H54 (cell line): ENCODE measurements at places on chromosomes 12 and 14.

- no peak for DNase-seq
Observed at GRCh38 chr12:124682425-124683151, 115.2 kb upstream of the NCOR2 start.

- no peak for DNase-seq
Observed at GRCh38 chr14:20515846-20516245, 10.5 kb downstream of the RNASE10 start.

DNA sequence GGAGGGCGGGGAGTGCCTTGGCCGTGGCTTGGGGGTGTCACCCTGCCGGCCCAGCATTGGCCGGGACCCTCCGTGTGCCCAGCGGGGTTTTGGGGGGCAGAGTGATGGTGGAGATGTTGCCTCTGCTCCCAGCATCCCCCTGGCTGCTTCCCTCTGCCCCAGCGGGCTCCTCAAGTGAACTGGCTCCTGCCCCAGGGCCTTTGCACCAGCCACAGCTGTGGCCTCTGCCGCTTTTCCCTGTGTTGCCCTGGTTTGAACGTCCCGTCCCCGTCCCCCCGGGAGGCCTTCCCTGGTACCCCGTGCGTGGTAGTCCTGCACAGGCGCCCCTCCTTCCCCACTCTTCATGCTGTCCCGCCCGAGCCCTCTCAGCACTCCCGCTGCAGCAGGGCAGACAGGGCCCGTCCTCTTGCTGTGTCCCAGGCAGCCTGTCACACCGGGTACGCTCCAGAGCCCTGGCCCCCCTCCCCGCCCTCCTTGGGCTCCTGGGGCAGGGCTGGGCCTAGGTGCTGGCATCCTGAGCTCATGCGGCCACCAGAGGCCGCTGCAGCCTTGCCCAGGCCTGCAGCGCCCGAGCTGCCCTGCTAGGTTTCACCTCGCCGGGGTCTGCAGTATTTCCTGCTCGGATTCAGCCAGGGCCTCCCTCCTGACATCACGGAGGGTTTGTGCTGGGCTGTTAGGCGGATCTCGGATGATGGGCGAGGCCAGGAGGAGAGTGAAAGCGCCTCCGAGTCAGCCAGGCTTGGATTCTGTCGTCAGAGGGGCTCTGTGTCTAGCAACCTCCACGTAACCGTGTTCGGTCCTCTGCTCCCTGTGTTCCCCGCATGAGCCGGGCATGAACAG is 9.5 kb downstream of the NOC4L start:
- DNase-seq: peak; percentile 86

GRCh38 chr12:4285070-4285469 is 11.5 kb downstream of the CCND2 start:
- no peak for DNase-seq

GRCh38 chr12:66163289-66163688 is 6.5 kb downstream of the TMBIM4 start:
- no peak for DNase-seq

GRCh38 chr12:122297494-122297893 is 31.2 kb upstream of the VPS33A start:
- DNase-seq: no peak

DNA sequence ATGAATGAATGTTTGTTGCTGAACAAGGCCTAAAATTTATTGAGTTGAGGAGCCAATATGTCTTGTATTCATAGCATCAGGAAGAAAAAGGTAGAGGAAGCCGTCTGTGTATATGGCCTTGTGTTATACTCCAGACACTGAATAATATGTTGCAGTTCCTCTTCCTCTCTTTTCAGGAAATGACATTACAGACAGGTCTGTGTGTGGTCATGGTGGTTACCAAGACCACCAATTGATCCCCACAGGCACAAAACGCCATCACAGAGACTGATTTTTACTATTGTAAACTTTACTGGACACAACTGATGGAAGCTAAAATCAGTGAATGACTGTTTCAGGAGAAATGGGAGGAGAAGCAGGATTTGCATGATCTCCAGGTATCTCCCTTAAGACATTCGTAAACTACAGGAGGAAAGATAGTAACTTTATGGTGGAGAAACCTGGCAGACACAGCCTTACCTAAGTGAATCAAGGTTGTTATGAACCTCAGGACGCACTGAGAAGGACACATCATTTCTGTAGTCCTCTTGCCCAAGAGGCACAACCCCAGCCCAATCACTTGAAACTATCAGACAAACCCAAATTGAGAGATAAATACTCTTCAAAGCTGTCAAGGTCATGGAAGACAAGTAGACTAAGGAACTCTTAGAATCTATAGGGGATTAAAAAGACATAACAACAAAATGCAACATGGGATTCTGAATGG is 334.1 kb upstream of the RGS6 start:
- DNase-seq: no peak

- no peak for DNase-seq
Observed at GRCh38 chr14:49586673-49587460, 687 bp upstream of the RPS29 start.
